ENCODE measurements at places on chromosomes 3 and 15.

GRCh38 chr3:38521391-38521987, 25.3 kb downstream of the EXOG start:
- peak; percentile 60 for DNase-seq

DNA sequence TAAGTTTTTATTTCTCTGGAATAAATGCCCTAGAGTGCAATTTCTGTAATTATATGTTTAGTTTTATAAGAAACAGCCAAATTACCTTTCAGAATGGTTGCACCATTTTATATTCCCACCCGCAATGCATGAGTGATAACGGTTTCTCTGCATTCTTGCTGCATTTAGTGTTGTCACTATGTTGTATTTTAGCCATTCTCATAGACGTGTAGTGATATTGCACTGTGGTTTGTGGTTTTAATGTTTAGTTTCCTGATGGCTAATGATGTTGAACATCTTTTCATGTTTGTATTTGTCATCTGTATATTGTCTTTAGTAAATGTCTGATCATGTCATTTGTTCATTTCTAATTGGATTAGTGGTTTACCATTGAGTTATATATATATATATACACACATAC, 73.0 kb upstream of the GOLIM4 start:
- no peak for DNase-seq

GRCh38 chr3:189909573-189909972, 211.1 kb downstream of the P3H2 start:
- no peak for DNase-seq

- DNase-seq, result no peak
Measured at GRCh38 chr15:67506775-67507747, 13.9 kb upstream of the C15orf61 start.

DNA sequence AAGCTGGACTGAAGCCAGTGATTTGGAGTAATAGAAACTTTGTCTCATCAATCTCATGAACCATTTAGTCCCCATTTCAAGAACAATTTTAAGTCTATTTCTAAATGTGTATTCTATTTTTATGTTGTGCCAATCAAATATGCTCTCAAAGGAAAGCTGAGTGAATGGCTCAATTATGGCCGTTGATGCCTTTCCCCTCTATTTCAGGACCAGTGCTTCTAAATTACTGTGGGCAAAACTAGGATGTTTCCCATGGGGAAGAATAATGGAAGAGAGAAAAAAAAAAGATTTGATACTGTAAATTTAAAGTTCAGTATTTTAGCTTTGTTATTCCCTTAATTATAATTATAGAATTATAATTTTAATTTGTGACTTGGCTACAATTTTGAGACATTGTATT, 110.1 kb downstream of the CADM2 start:
- no peak for DNase-seq

DNA sequence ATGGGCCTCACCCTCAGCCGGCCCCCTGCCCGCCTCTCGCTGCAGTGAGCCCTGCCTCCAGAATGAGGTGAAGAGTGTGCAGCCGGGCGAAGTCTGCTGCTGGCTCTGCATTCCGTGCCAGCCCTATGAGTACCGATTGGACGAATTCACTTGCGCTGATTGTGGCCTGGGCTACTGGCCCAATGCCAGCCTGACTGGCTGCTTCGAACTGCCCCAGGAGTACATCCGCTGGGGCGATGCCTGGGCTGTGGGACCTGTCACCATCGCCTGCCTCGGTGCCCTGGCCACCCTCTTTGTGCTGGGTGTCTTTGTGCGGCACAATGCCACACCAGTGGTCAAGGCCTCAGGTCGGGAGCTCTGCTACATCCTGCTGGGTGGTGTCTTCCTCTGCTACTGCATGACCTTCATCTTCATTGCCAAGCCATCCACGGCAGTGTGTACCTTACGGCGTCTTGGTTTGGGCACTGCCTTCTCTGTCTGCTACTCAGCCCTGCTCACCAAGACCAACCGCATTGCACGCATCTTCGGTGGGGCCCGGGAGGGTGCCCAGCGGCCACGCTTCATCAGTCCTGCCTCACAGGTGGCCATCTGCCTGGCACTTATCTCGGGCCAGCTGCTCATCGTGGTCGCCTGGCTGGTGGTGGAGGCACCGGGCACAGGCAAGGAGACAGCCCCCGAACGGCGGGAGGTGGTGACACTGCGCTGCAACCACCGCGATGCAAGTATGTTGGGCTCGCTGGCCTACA, 8.5 kb downstream of the GRM2 start:
- DNase-seq, result no peak

DNA sequence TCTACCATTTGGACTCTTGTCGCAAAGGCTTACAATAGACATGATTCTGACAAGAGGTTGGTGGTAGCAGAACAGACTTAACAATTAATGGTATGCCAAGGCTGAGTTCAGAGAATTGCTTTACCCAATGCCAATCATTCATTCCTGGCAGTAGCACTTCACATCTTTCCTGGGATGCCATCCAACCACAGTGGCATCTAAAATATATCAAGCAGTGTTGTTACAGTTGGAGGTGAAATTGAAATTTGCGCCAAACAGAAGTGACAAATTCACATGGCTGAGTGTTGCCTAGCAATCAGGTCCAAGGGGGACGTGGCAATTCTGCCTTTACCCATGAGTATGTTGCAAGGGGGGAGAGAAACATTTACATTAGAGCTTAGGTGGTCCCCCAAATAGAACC, 21.0 kb upstream of the DPH6 start:
- DNase-seq, result no peak

DNA sequence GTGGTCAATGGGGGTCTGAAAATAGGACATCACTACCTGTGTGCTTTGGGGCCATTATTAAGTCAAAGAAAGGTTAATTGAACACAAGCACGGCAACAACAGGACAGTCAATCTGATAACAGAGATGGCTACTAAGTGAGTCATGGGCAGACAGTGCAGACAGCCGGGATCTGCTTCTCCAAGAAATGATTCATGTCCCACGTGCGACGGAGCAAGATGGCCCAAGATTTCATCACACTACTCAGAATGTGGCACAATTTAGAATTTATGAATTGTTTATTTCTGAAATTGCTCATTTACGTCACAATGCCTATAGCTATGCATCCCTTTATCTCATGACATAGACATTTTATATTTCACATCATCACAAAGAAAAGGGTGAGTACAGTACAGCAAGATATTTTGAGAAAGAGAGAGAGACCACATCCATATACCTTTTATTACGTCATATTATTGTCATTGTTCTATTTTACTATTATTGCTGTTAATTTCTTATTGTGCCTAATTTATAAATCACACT, 770.6 kb upstream of the NR2F2 start:
- DNase-seq, result no peak

DNA sequence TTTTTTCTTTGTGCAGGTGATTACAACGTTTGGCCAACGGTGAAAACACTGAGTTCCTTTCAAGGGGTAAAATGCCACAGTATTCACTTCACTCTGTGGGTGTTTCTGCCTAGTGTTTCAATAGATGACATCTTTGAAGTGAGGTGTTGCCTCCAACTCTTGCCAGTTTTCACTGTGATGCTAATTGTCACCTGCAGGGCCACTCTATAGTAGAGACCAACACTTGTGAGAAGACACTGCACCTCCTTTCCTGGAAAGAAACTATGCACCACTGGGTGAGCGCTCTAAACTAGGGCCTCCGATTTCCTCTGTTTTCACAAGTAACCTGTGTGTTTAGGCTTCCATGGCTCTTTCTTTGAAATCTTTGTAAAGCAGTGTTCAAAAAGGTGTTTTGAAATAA, 98.3 kb downstream of the THRB start:
- DNase-seq, result no peak

DNA sequence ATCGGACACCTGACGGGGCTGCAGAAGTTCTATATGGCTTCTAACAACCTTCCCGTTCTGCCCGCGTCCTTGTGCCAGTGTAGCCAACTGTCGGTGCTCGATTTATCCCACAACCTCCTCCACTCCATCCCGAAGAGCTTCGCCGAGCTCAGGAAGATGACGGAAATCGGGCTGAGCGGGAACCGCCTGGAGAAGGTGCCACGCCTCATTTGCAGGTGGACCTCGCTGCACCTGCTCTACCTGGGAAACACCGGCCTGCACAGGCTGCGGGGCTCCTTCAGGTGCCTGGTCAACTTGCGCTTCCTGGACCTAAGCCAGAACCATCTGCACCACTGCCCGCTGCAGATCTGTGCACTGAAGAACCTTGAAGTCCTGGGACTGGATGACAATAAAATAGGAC, 9.8 kb upstream of the LRRC34 start:
- no peak for DNase-seq

DNA sequence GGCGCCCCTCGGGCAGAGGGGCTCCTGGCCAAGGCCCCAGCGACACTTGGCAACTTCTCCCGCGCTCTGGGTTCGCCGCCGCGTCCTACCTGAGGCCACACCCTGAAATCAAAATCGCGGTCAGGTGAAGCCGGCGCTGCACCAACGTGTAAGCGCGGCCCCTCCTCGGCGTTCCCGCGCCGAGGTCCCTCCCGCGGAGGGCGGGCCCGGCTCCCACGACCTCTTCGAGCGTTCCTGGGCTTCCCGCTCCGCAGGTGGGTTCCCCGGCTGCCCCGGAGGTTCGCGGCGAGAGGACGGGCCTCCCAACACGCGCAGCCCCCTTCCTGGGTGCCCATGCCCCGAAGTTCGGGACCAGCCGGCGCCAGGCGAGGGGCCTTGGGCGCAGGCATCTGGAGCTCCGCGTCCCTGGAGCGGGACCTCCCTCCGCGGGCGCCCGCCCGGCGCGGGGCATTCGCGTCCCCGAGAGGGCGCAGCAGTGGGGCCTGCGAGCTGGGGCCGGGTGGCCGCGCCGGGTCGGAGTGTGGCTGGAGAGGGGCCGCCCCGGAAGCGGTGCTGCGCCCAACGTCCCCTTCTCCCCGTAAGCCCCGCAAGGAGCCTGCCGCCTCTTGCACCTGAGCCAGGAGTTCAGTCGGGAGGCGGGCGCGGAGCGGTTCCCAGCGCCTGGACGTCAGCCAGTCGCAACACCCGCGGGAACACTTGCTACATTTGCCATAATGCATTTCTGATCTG, 13.7 kb downstream of the PAK6 start:
- no peak for DNase-seq

- no peak for DNase-seq
Measured at GRCh38 chr15:35633677-35634076, 87.7 kb upstream of the DPH6 start.

GRCh38 chr15:62164014-62164395, 1.1 kb downstream of the C2CD4B start:
- no peak for DNase-seq

- no peak for DNase-seq
Measured at GRCh38 chr3:16468336-16469098, 45.0 kb downstream of the RFTN1 start.

- DNase-seq, result no peak
Measured at GRCh38 chr3:19364148-19364547, 215.8 kb downstream of the KCNH8 start.

GRCh38 chr3:136839556-136839931, 20.6 kb downstream of the SLC35G2 start:
- DNase-seq, result no peak

GRCh38 chr15:99763827-99764226, 30.6 kb upstream of the LYSMD4 start:
- no peak for DNase-seq

- no peak for DNase-seq
Measured at GRCh38 chr3:29057326-29057725, 223.5 kb upstream of the RBMS3 start.

GRCh38 chr3:12335421-12335820, 46.6 kb downstream of the PPARG start:
- DNase-seq, result no peak

DNA sequence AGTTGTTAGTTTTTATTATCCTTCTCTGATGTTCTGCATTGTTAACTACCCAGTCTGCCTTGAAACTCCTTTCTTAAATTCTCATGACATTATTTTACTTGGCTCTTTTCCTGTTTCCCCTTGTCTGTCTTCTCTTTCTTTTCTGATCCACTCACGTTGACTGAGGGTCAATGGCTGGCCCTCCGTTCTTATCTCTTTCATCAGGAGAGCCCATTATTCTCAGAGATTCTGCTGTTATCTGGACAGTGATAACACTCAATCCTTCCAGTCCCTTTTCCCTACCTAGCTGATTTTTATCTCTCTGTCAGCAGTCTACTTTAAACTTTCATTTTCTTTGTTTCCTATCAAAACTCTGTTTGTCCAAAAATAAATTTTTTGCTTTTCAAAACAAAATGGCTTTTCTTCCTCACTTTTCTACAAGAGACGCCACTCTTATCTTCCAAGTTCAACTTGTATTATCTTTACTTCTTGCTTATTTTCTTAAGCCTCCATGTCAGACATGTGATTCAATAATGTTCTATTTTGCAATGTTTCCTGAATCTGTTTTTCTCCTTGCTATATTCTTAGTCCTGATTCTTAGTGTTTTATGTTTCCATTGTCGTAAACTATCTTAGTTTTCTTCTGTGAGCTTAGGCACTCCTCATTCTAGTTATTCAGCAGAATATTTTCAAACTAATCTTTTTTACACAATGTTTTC, 120.2 kb downstream of the NEDD4 start:
- DNase-seq, result no peak

DNA sequence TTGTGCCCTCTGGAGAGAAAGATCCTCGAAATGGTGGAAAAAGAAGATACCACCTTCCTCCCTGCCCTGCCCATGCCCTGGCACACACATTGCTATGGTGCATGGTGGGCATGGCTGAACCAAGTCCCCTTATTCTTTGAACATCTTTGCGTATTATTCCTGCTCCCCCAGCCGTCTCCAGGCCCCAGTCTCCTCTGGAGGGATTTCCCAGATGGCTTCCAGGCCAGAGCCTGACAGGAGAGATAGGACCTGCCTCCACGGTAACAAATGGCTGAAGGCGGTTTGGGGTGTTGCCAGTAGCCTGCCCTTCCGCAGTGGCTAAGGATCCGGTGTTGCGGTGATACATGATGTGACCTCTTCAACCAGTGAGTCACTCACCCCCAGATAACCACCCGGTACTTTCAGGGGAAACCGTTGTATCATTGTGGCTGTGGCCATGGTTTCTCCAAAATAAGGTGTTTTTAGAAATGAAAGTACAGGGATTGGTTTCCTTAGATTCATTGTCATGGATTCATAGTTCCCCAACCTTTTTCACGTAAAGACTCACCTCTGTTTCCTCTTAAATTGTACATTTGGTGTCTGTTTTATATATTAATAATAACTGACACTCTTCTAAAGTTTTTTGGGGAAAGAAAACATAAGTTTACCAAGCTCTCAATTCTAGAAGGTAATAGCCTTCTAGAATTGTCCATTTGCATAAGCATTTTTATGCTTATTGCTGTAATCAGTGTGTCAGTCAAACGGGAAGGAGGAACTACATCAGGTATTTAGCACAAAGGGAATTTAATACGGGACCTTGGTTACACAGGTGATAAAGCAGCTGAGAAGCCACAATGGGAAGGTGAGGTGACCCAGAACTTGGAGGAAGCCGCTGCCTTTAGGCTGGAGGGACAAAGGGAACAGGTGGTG, 25.9 kb downstream of the SMAD3 start:
- DNase-seq, result no peak

DNA sequence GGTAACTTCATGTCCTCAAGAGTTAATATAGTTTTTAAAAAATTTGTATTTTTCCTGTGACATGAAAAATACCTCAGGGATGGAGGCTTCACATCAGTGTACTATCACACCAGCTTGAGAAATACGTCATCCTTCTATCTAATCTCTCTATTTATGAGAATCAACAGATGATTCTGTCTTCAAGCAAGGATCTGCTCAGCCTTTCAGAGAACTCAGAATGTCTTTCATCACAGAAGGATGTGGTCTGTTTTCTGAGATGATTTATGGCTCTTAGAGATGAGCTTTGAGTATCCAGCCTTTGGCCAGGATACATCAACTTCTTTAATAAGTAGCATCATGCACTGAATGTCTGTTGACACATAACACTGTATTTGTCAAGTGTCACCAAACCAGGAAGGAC, 193.9 kb downstream of the DTWD1 start:
- no peak for DNase-seq
